ENCODE measurements at places on chromosomes 5 and 9.

DNA sequence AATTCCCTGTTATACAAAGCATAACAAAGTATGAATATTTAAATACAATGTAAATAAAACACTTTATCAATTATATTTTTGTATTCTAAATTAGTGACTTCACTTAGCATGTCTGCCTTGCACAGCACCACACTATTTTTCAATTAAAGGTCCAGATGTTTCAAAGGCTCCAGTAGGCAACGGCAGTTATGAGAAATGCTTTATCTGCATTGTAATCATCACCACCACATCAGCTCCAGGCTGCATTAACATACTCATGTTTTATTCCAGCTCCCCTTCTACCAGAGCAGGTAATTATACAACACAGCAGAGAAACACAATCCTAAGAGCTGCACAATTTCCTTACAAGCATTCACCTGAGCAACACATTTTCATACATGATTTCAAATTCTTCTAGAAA, 102.8 kb downstream of the MAPKAP1 start:
- no peak for DNase-seq

GRCh38 chr5:171712616-171713015, 73.0 kb upstream of the SMIM23 start:
- DNase-seq: no peak

DNA sequence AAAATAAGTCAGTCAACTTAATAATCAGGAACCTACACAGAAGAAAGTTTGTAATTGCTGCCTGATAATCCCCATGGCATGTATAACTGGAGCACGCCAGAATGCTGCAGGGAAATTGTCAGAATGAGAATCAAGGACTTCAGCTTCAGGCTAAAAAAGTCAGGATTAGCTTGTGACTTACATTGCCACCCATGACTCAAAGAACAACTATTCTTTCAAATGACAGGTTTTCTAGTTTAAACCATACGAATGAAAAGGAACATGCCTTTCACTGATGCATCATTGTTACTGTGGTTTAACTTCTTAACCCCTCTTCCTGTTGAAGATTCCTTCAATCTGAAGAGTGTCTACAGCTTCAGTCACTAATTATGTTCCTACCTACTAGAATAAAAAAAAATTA, 112.4 kb downstream of the ISL1 start:
- DNase-seq: no peak

DNA sequence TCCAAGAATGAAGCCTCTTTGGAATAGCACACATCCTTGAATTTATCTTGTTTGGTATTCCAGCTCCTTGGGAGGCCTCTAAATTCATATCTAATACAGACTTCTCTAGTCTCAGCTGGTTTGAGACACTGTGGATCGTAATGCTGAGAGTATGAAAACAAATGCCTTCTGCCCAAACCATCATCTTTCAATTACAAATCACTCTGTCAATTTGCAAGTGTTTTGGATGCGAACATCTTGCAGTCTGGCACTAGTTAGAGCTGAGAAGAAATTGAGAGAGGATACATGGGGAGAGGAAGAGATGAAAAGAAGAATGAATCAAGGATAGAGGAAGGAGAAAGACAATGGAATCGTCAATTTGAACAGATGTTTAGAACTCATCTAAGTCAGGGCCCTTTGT, 342.6 kb downstream of the ASTN2 start:
- no peak for DNase-seq

GRCh38 chr5:61307191-61307590, 24.9 kb upstream of the ZSWIM6 start:
- no peak for DNase-seq

DNA sequence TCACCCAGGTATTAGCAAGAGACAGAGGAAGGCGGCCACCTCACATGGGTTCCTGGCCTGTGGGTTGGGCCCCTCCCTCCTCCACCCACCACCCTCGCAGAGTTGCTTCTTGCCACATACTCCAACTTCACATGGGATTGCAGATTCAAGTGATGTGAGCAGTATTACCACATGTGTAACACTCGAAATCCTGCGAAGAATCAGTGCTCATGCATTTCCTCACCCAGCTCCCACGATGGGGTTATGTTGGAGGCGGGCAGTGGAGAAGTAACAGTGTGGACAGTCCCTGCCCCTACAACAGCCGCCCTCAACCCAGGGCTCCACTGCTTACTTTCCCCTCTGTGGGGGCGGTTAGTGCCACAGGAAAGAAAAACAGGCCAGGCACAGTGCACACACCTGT, 3.9 kb upstream of the FBP1 start:
- DNase-seq: no peak

DNA sequence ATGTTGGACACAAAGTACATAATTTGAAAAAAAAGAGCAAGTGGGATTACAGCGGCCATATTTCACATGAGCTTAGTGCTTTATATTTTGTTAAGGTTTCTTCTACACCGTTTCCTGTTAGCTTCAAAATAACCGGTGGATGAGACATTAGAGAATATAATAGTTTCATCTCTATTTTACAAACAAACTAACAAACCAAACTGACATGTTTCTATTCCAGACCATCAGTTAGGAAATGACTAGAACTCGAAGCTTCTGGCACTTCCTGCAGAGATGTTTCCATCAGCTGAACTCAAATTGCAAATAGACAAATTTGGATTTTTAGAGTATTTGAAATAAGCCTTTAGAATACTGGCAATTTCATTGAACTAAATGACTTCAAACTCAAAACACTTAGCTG, 86.5 kb downstream of the MTRR start:
- DNase-seq: no peak

DNA sequence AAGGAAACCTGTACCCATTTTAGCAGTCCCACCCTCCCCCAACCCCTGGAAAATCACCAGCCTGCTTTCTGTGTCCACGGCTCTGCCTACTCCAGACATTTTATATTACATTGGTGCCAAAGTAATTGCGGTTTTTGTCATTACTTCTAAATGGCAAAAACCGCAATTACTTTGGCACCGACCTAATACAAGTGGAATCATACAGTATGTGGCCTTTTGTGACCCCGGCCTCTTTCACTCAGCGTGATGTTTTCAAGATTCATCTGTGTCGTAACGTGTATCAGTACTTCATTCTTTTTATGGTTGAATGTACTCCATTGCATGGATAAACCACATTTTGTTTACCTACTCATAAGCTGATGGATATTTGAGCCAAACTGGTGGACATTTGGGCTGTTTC, 9.7 kb upstream of the ORM1 start:
- DNase-seq: no peak

DNA sequence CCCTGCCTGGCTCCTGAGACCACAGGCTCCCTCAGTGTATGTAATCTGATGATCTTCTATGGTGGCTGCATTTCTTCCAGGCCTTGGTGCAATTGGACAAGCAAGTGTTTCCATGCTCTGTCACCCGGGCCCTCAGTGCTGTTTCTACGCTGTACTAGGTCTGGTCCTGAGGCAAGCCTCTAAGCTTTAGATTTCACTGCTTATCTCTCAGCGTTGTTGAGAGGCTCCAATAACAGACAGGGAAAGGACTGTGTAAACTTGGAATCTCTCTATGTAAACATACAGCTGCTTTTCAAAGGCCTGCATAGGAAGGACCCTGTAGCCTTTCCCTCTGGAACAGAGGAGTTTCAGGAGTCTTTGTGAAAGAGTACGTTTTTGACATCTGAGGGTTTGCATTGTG, 38.6 kb upstream of the NFIB start:
- no peak for DNase-seq

GRCh38 chr5:83510260-83510659, 38.7 kb downstream of the VCAN start:
- DNase-seq: no peak

GRCh38 chr5:179346401-179346800, 1.1 kb upstream of the ADAMTS2 start:
- DNase-seq: no peak

- DNase-seq: no peak
These were observed 775.3 kb upstream of the DMAC1 start for GRCh38 chr9:8574846-8575245.

GRCh38 chr5:98899456-98899855, 29.4 kb downstream of the CHD1 start:
- no peak for DNase-seq

- DNase-seq: no peak
These were observed 72.0 kb upstream of the GABRA1 start for GRCh38 chr5:161775891-161776290.

GRCh38 chr9:70495514-70495913, 81.1 kb upstream of the KLF9 start:
- DNase-seq: no peak
